NCI-H69 (cell line): ENCODE measurements at places on chromosomes 4 and X.

GRCh38 chr4:127188847-127189246 lies 443.9 kb upstream of the INTU start:
- DNase-seq, result peak; percentile 15

DNA sequence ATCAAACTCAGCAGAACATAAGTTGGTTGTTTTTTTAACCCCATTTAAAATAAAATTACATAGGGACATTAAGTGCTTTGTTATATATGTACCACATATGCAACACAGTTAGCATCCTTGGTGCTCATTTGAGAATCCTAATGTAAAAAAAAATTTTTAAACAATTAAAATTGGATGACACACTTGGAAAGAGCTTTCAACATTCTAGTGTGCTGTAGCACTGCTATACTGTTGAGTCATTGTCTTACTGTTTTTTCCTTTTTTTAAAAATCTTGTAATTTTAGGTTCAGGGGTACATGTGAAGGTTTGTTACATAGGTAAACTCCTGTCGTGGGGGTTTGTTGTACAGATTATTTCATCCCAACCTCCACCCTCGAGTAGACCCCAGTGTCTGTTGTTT lies 12.8 kb downstream of the THAP9 start:
- DNase-seq, result no peak

DNA sequence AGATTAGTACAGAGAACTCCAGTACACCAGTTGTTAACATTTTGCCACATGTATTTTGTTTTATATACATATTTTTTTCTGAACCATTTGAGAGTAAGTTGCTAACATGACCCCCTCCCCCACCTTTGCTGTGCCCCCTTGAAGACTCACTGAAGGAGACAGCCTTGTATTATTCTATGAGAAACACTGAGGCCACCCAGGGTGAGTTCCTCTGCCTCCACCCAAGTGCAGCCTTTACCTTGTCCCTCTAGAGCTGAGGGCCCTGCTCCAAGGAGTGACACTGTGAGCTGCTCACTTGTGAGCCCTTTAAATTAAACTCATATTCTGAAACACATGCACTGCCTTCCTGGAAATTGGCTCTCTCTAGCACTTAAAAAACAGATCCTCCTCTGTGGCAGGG lies 21.1 kb downstream of the KIT start:
- DNase-seq, result no peak

GRCh38 chr4:11182586-11183355 lies 245.9 kb downstream of the HS3ST1 start:
- peak; percentile 22 for DNase-seq

DNA sequence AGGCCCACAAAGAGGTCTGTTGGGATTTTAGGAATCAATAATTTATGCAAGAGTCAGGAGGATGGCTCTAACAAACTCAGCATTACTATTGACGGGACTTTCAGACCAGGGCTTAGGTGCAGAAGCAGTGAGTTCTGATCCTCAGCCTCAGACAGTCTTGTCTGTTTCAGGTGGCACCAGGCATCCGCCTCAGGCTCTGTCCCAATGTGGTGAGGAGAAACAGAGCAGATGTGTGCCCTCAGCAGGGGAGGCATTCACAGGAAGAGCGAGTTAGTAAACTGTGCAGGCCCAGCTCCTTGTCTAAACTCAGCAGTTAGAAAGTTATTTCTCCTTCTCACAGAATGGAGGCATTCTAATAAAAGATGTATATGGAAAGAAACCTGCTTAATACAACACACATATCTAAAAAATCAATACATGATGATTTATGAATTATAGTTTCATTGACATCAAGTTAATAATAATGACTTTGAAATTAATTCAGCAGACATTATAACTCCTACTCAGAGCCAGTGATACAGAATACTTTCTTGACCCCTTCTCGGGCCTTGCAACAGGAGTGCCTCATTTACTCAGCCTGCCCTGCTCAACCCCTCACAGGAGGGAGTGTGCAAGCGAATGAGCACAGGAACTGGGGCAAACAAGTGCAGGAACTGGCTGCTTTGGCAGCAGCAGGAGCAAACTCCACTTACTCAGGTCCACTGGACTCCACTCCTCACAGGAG lies 202.8 kb upstream of the SMIM31 start:
- DNase-seq, result peak; percentile 1

DNA sequence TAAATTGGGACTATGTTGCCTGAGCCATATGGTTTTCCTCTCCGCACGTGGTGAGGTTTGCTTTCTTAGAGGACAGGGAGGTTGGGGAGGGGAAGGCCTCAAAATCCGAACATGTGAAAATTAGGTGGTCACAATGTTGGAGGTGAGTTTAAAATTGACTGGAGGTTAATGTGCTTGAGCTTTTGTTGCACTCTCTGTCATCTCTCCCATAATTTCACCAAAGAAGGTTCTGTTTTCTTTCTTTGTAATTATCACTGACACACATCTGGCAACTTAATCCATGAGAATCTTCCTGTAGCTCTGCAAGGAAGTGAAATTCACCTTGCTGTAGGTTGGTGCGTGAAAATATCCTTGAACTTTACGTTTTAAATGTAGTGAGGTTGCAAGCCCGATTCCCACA lies 225.5 kb downstream of the PDGFC start:
- DNase-seq, result no peak

DNA sequence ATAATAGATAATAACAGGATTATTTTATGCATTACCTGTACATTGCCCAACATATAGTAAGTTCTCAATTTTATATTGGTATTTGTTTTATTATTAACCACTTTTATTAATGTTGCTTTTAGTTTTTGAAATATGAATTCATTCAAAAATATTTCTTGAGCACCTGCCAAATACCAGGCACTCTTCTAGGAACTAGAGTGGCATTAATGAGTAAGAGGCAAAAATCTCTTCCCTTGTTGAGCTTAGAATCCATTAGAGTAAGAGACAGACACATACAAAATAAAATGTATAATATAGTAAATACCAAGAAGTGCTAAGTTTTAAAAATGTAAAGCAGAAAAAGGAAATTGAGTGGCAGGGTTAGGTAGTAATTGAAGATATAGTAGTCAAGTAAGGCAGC lies 45.8 kb downstream of the TET2 start:
- DNase-seq, result no peak

DNA sequence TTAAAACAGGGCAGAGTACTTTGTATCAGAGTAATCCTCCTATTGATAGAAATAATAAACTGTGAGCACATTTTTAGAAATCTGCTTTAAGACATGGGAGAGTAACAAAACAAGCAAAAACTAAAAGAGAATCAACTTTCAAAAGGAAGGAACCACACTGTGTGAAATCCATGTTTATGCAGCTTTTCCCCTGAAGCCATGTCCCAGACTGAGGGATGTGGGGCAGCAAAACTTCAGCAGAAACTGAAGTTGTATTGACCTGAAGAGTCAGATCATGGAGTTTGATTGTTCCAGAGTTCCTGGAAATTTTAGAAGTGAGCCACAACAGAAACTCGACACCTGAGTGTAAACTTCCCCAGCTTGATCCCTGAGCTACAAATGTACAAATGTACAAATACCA lies 53.2 kb downstream of the COMMD8 start:
- DNase-seq, result no peak

- no peak for DNase-seq
These were observed 13.5 kb downstream of the TIMP1 start for GRCh38 chrX:47595716-47596251.

GRCh38 chr4:118225511-118225910 lies 127.3 kb downstream of the PRSS12 start:
- DNase-seq, result no peak

GRCh38 chrX:53713987-53714579 lies 27.6 kb upstream of the HUWE1 start:
- DNase-seq, result no peak

GRCh38 chr4:94408549-94409374 lies 43.0 kb upstream of the PDLIM5 start:
- DNase-seq, result no peak

GRCh38 chrX:30938295-30938694 lies 49.2 kb upstream of the TAB3 start:
- DNase-seq, result no peak

DNA sequence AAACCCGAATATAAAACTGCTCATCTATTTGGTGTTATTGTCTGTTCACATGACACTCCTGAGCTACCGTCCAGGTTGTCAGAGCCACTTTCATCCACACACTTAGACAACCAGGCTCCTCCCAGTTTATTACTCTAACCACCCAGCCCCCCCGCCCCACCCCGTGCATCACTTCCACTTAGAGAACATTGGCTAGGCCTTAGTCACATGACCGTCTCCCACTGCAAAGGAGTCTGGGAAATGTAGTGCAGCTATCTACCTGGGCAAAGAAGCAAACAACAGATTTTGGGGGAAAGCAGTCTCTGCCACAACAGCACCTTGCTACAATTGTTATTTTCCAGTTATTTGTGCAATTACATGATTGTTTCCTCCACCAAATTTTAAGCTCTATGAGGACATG lies 57.6 kb upstream of the RBPJ start:
- peak; percentile 45 for DNase-seq

DNA sequence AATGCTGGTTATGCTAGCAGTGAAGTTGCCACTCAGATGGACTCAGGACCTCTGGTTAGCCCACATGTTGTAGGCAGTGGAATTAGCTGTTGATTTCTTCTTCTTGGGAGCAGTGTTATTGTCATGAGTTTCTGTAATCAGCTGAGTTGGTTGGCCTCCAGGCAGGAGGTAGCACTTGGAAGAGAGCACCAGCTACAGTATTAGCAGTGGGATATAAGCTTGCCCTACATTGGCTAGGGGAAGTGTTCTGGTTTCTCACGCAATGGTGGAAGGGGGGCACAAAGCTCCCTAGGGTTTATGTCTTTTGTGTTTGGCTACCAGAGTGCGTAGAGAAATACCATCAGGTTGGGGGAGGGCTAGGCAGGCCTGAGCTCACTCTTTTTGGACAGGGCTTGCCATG lies 34.0 kb upstream of the UCP1 start:
- peak; percentile 81 for DNase-seq

DNA sequence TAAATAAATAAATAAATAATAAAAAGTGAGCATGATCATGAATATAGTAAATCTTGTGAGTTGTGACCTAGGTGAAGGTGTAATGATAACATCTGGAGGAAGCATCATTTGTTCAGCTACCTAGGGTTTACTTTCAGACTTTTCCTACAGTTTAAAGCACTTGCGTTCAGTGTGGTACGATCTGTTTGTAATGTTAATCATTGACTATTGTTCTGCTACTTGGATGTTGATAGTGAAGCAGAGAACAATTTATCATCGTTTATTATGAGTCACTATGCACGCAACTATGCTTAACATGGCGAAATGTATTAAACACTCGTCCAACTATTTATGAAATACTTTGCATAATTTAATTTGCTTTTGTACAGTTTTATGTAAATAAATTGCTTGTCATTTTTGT lies 426.2 kb downstream of the PCDH7 start:
- DNase-seq, result no peak

GRCh38 chr4:69470561-69470960 lies 25.1 kb downstream of the UGT2B4 start:
- no peak for DNase-seq

- peak; percentile 66 for DNase-seq
These were observed 27.8 kb upstream of the PSAPL1 start for GRCh38 chr4:7462509-7462971.

DNA sequence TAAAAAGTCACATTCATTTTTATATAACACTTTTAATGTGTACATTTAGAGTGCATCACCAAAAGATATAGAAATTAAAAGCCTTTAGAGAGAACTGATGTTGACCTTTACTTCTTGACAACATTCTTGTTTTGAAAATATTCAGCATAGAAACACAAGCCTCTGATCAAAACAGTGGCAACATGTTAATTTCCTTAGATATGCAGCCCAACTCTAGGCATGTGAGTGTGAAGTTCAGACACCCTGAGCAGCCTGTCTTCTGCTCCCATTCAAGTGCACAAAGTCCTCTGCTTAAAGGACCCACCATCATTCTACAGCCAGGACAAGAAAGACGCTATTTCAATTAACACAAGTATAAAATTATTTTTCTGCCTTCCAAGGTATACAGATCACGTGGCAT lies 60.0 kb downstream of the PPP3CA start:
- DNase-seq, result no peak

DNA sequence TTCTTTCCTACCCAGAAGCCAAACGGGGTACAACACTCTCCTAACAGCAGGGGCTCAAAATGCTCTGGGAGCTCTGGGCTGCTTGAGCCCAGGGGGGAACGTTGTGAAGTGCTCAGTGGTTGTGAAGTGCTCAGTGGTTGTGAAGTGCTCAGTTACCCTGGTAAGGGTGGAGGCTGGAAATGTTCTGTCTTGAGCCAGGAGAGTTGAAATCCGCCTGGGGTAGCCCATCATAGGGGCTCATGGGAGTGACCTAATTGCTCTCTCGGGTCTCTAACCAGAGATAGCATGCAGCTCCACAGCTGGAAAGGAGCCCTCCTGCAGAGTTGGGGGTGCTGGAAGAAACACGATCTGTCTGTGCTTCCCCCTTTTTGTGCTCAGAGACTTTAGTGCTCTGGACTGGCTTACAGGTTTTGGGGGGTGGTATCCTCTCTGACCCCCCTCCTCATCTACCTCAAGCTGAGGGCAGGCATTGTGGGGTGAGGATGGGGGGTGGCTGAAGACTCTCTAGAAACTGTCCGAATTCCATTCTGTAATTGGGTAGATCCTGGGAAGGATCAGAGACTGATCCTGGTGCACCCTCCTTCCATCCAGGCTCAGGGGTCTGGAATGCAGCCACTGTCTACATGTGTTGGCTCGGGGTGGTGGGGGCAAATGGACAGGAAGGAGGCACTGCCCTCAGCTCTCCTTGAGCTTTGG lies 2.7 kb downstream of the EFNB1 start:
- peak; percentile 13 for DNase-seq

- DNase-seq, result no peak
These were observed 42.3 kb downstream of the RASL11B start for GRCh38 chr4:52904421-52904820.

GRCh38 chr4:85854546-85854945 lies 379.6 kb downstream of the ARHGAP24 start:
- no peak for DNase-seq

DNA sequence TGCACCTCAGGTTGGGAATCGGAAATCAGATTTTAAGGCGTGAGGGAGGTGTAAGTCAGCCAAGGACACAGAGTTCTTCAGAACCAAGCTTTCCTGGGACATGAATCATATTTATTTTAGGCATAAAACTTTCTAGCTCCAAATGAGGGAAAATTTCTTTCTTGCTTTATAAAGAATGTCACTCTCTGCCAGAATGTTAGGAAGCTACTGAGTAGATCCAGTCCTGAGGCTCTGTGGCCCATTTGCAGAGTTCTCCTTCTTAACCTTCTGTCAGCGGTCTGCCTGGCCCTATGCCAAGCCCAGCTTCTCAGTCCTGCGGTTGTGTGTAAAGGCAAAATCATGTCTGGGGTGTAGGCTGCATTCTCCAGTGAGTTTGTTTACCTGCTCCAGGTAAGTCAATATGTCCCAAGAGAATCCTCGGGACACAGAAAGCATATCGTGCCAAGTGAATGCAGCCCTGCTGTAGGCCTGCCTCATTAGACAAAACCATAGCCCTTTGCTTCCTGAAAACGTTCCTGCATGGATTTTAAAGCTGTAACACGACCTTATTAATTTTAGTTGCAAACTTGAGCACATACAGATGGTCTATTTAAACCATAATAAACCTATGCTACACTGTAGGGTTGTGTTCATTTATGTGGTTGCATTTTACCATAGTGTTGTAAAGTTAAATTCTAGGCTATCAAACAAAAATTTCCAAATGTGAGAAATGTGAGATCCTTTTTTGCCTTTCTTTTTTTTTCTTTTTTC lies 29.2 kb upstream of the CCNI start:
- peak; percentile 95 for DNase-seq
